ENCODE measurements at places on chromosomes 1 and 21. TPM values are rescaled to one million over a fixed set of nuclear protein-coding genes. Genes with fewer than 3 reads are reported as not detected.
A peak's percentile ranks its signal among the peaks of the same experiment; 100 is the strongest.

DNA sequence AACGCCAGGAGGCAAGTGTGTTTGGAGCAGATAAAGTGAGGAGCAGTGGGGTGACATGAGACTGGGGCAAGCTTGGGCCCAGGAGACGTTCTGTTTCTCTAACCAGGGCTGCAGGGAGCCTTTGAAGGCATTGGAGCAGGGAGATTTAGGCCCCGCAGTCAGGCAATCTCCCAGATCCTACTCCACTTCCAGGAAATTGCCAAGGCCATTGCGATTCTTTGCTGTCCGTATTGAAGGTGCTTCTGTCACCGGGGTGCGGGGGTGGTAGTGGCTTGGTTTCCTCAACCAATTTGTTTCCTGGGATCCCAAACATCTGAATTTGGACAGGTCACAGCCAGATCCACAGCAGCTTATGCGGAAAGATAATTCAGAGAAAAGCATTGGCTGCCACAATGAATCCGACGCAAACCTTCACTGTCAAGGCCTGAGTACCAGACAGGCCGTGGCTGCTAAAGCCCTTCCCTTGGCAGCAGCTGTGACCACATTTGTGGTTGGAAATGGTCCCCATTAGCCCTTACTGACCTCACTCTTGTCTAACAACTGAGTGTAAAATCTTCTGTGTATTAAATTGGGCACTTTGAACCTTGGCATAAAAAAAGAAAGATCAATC lies 385.6 kb downstream of the PTPRU start:
- no peak overlapping the region for H3K4me3 ChIP-seq
- H3K27me3 ChIP-seq = peaks cover 8% of the 10 kb centered on the region
- H3K27ac ChIP-seq = no peak overlapping the region
- H3K36me3 ChIP-seq = no peaks in the 10 kb centered on the region
- no peak for DNase-seq

GRCh38 chr1:235500971-235501540 lies 3.2 kb downstream of the B3GALNT2 start:
- peaks cover 21% of the 10 kb centered on the region for H3K4me1 ChIP-seq
- H3K4me3 ChIP-seq = no peak overlapping the region
- H3K27me3 ChIP-seq = no peaks in the 10 kb centered on the region
- no peak overlapping the region for H3K27ac ChIP-seq

DNA sequence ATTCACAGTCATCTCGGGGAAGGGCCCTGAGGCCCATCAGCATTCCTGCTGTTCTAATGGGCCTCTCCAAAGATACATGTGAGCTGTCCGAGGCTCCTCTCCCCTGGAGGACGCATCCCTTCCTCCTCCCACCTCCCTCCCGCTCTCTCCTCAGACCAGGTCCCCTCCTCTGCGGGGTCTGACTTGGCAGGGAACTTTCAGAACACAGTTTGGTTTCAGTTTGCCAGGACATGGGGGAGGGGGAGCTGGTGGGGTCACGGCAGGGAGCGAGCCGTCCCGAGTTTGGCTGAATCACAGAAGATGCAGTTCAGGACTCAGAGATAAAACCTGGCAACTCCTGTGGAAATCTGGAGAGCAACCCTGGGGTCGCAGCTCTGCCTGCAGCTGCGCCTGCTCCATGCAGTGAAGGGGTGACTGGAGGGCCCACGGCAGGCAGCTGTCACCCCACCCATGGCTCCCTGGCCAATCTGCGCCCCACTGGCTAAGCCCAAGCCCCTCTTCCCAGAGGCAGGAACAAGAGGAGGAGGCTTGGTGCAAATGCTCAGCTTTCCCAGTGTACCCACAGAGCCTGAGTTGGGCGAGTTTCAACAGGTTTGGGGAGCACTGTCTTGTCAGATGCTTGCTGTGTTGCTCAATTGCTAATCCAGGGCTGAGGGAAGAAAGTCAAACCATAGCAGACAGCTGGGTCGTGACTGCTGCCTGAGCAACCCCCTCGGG lies 5.7 kb downstream of the WNT4 start:
- no peak overlapping the region for H3K27ac ChIP-seq
- no peak overlapping the region for H3K4me3 ChIP-seq
- H3K36me3 ChIP-seq = no peaks in the 10 kb centered on the region
- DNase-seq = no peak
- H3K4me1 ChIP-seq = no peaks in the 10 kb centered on the region

DNA sequence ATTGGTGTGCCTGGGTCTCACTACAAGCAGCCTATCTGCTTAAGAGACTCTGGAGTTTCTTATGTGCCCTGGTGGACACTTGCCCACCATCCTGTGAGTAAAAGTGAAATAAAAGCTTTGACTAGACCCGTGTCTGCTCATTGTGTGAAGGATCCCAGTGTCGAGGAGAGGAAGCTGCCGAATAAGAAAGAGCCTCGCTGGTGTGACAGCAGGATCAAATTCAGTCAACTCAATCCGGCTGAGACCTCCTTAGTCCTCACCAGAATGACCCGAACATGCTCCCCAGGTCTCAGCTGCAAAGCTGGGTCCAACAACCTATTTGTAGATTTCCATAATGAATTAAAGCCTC lies 14.8 kb downstream of the CD2 start:
- peaks cover 71% of the 10 kb centered on the region for H3K36me3 ChIP-seq
- peak overlapping the region; percentile 49 for H3K4me3 ChIP-seq
- peak overlapping the region; percentile 99 for H3K27ac ChIP-seq

- peak within 1 kb of the TSS; percentile 74 for H3K27ac ChIP-seq
- H3K4me1 ChIP-seq = peaks cover 23% of the 10 kb centered on the region
- peak; percentile 73 for DNase-seq
- no peaks in the 10 kb centered on the region for H3K36me3 ChIP-seq
These were observed at the start of gene DISP1 for GRCh38 chr1:222814536-222815439. Gene DISP1 (plus strand): TSS chr1:222815039. CDS start chr1:222942824, 127,785 bp downstream.

DNA sequence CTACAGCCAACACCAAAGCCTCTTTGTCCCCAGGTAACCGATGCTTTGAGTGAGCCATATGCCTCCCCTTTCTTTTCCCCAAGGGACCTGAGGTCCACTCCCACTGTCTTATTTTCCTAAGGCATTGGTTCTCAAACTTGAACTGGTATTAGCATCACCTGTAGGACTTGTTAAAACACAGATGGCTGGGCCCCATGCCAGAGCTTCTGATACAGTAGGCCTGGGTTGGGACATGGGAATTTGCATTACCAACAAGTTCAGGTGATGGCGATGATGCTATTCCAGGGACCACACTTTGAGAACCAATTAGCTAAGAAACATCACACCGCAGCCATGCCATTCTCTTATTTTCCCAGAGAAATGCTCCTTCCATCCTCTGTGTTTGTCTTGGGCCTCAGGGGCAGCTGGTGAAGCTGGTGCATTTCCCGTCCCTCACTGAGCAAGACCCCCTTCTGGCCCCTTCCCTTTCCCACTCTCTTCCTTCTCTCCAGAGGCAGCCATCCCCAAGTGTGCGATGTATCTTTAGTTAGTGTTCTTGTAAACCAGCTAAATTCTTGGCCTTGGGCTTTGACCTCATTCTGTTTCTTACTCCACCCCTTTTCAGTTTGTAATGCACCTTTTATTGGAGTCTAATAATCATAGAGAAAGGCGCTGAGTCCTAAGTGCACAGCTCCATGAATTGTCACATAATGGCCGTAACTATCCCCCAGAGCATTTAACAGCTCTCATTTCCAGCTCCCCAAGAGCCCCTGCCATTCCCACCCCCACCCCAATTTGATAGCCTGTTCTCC lies 14.2 kb upstream of the TTC22 start:
- no peak overlapping the region for H3K4me3 ChIP-seq

- peaks cover 3% of the 10 kb centered on the region for H3K27me3 ChIP-seq
- no peaks in the 10 kb centered on the region for H3K4me1 ChIP-seq
These were observed 16.4 kb upstream of the KANK4 start for GRCh38 chr1:62335656-62336055.

GRCh38 chr1:218677026-218677425 lies 331.9 kb downstream of the TGFB2 start:
- H3K27ac ChIP-seq = no peak overlapping the region
- H3K27me3 ChIP-seq = no peaks in the 10 kb centered on the region
- no peak for DNase-seq
- H3K4me3 ChIP-seq = no peak overlapping the region

- no peak overlapping the region for H3K4me3 ChIP-seq
- H3K27me3 ChIP-seq = peaks cover 5% of the 10 kb centered on the region
- DNase-seq = no peak
- H3K4me1 ChIP-seq = peaks cover 12% of the 10 kb centered on the region
These were observed 147.9 kb downstream of the GREM2 start for GRCh38 chr1:240464099-240464498.

DNA sequence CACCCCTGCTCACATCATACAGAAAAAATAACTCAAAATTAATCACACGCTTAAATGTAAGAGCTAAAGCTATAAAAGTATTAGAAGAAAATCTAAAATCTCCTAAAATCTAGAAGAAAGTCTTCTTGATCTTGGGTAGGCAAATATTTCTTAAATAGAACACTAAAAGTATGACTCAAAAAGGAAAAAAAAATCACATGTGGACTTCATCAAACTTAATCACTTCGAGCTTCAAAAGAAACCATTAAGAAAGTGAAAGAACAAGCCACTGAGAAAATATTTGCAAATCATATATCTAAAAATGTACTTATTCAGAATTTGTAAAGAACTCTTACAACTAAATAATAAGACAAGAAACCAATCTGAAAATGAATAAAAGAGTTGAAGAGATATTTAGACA lies 32.7 kb downstream of the LRRC52 start:
- peaks cover 38% of the 10 kb centered on the region for H3K27me3 ChIP-seq
- no peak overlapping the region for H3K27ac ChIP-seq
- H3K4me1 ChIP-seq = no peaks in the 10 kb centered on the region

DNA sequence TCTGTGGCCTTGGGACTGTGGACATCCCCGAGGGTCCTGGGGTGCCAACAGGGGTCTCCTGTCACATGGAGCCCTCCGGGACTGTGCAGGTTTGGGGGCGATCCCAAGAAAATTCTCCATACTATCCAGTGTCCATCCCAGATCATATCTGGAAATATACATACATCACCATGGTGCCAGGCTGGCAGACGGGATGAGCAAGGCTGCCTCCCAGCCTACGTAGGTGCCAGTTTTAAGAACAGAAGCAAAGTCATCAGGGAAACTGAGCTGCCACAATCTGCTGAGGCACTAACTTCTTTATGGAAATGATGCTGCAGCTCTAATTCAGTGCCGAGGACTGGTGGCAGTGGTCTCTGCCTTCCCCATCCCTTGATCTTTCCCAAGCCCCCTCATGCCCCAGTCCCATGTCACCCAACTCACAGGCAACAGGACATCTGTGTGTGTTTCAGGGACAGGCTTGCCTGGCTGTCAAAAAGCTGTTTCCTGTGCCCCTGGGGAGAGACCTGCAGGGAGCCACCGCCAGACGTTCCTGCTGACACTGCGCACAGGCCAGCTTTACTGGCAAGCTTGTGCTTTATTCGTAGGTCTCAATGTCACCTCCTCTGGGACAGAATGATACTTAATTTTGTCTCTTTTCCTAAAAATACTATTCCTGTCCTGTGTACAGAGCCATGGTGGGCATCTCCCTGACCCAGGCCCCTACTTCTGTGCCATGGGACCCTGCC lies 15.5 kb downstream of the TEX35 start:
- no peaks in the 10 kb centered on the region for H3K27me3 ChIP-seq
- no peak overlapping the region for H3K27ac ChIP-seq
- H3K4me1 ChIP-seq = no peaks in the 10 kb centered on the region
- DNase-seq = no peak
- H3K36me3 ChIP-seq = no peaks in the 10 kb centered on the region

DNA sequence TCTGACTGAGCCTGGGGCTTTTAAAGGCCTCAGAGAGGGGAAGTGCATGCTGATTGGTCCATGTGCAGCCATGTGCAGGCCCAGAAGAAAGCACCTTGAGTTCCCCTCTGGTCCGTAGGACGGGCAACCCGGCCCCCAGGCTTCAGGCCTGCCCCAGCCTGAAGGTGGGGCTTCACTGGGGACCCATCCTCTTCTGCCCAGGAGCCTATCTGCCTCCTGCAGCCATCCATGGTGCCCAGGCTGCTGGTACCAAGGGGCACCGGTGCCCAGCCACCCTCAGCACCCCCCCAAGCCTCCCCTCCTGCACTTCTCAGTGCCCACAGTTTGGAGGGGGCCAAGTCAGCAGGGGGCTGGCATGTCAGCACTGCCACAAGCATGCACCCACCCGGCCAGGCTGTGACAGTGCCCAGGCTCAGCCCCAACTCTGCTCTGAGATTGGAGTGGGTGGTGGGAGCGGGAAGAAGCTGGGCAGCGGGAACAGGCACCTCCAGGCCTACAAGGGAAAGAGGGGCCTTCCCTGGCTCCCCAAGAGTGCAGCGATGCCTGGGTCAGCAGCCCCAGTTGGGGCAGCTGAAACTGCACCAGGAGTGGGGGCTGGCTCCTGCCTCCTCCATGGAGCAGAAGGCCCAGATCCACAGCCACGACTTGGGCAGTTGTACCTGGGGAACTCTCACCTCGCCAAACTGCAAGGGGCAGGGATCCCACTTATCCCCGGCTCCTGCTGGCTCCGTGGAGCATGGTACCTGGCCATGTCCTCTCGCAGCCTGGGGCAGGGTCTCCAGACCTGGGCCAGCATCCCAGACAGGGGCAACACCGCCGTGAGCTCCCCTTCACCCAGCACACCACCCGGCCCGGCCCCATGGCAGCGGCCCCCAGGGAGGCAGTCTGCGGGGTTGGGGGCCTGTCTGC lies 11.7 kb downstream of the COL6A2 start:
- peak; percentile 7 for DNase-seq
- no peak overlapping the region for H3K4me3 ChIP-seq
- peaks cover 6% of the 10 kb centered on the region for H3K27me3 ChIP-seq
- no peaks in the 10 kb centered on the region for H3K4me1 ChIP-seq
- no peak overlapping the region for H3K27ac ChIP-seq
- H3K36me3 ChIP-seq = no peaks in the 10 kb centered on the region

GRCh38 chr21:29904359-29905282 lies 35.2 kb downstream of the GRIK1 start:
- H3K4me1 ChIP-seq = no peaks in the 10 kb centered on the region
- H3K36me3 ChIP-seq = no peaks in the 10 kb centered on the region

DNA sequence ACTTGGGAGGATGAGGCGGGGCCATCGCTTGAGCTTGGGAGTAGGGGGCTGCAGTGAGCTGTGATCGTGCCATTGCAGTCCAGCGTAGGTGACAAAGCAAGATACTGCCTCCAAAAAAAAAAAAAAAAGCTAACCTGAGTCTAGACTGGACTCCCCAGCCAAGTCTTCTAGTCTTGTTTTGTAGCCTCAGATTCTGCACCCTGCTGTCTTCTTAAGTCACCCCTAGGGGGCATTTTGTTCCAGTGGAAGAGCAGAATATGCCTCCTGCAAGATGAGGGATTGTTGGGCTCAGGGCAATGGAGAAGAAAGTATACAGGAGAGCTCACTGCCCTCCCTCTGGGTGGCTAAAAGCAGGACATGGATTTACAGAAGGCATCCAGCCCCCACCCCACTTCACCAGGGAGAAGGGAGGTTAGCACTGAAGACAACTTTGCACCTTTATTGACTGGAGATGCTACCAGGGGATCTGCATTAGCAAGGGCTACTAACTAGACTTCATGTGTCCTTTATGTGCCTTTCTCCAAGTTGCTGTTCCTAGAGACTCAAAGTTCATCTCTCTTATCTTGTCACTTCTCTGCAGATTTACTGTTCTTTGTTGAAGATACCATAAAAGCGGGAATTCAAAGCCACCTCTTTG lies 15.3 kb upstream of the RNF187 start:
- peaks cover 3% of the 10 kb centered on the region for H3K27me3 ChIP-seq
- H3K27ac ChIP-seq = no peak overlapping the region
- H3K36me3 ChIP-seq = peaks cover 2% of the 10 kb centered on the region
- H3K4me1 ChIP-seq = peaks cover 40% of the 10 kb centered on the region
- peak; percentile 39 for DNase-seq

CDCA8 gene
- total RNA-seq = 73.5 TPM

POU3F1 gene
- not detected for total RNA-seq

KMO gene
- not detected for total RNA-seq

TRNP1 gene
- total RNA-seq = not detected

NBPF6 gene
- total RNA-seq = not detected

HSD11B1 gene
- 11.4 TPM for total RNA-seq
